Stimulated activated CD4-positive, alpha-beta T cell treated with anti-CD3 and anti-CD28 coated beads, Interleukin-1b, Interleukin-23, amount 100 ng/mL, for 1 hour (primary cell): ENCODE measurements at places on chromosomes 4 and X.

GRCh38 chr4:47647544-47647943 is 162.5 kb downstream of the ATP10D start:
- DNase-seq: no peak

- no peak for DNase-seq
Observed at GRCh38 chrX:130395341-130395740, 6.4 kb upstream of the RBMX2 start.

- no peak for DNase-seq
Observed at GRCh38 chrX:18971506-18971905, 12.4 kb downstream of the PHKA2 start.

DNA sequence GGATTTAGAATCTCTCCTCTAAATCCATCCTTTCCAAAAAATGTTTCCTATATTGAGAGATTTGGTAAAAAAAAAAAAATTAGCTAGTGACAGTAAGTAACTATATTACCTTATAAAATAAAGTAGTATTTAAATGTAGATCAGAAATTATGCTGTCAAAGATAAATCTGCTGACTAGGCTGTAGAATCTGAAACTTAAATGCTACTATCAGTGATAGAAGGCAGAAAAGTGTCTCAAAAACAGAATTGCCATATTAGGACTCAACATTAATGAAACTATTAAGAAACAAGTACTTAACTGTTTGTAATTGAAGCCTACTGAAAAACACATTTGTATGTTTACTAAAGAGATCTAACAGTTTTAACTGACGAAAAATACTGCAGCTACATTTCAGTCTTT is 8.3 kb downstream of the TAF9B start:
- DNase-seq: no peak

GRCh38 chr4:18777190-18777930 is 755.8 kb upstream of the LCORL start:
- no peak for DNase-seq

GRCh38 chr4:128591482-128591881 is 218.0 kb upstream of the JADE1 start:
- no peak for DNase-seq

DNA sequence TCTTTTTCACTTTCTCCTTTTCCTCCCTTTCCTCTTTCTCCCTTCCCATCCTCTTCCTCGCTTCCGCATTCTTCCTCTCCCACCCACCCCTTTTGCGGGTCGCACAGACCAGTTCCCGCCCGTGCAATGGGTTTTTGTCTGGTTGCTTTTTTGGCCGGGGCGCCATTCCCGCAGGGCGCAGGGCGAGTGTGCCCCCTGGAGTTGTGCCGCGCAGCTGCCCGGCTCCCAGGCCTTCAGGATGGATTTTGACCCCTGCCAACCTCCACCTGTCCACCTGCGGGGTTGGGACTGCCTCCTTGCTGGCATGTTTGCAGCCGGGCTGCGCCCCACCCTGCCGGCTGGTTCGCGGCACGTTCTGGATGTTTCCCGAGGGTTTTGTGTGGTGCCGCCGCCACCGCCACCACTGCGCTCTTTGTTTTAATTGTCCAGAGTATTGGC is 578 bp upstream of the SEL1L3 start:
- DNase-seq: no peak
